Psoas muscle (tissue), 8 donors: ENCODE measurements at places on chromosomes 7 and 10.

DNA sequence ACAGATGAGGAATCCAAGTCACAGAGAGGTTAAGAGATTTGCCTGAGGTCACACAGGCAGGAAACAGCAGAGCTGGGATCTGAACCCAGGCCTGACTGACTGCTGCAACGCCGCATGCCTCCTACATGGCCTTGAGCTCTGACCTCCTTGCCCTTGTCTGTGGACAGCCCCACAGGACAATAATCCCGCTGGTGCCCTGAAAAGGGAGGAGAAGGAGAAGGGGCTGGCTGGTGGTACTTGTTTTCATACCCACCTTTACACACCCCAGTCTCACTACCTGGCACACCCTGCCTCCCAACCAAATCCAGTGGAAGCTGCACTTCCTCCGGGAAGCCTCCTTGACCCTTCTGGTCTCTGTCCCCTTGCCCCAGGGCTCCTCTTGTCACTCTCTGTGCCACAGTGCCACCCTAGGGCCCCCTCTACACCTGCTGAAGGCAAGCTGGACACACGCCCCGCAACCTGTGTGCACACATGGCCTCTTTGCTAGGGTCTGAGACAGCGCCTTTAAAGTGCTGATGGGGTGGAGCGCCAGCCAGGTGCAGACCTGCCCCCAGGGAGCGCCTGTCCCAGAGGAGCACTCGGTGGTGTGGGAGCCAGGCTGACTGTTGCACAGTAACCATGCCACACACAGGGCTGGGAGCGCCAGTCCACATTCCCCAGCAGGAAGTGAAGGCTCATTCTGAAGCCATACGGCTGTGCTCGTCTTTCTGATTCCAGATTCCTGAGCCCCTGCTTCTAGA is 38.6 kb downstream of the ZCCHC24 start:
- no peak for DNase-seq

DNA sequence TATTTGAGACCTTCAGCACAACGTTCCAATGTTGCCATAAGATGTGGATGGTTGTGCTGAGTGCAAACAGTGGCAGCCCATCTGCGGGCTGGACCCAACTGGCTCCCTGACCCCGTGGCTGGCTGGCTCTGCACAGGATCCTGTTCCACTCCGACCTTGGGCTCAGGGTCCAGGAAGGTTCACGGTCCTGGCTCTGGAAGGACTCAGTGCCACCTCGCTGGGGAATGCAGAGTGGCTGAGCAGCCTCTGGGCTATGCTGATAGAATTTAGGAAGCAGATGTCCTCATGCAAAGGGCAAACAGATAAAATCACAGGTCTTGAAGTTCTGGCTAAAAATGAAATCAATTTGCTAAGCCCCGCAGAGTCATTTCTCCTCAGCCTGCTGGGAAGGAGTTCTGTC is 171.6 kb downstream of the PIP4K2A start:
- DNase-seq: no peak

GRCh38 chr7:47482013-47482875 is 99.7 kb downstream of the TNS3 start:
- DNase-seq: no peak

GRCh38 chr7:134827889-134828288 is 48.5 kb downstream of the CALD1 start:
- DNase-seq: no peak

DNA sequence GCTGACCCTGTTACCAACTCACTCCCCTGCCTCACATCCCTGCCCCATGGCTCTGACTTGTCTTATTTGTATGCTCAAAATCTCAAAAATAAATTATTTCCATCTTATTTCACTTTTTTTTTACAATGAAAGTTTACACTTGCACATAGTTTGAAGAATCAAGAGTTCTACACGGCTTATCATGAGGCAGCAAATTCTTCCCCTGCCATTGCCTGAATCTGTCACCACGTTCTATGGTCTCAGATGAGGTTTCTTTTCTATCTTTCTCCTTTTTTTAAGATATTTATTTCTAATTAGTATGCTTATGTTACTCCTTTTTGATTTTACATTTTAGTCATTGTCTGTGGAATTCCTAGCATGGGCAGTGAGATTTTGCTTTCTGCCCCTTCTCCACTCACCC is 28.4 kb downstream of the ARHGAP22 start:
- no peak for DNase-seq

- DNase-seq: peak; percentile 9
Observed at GRCh38 chr7:145106001-145106400, 270.1 kb upstream of the TPK1 start.

- no peak for DNase-seq
Observed at GRCh38 chr7:142790555-142790954, 19.8 kb downstream of the PRSS2 start.

- DNase-seq: no peak
Observed at GRCh38 chr7:25619381-25619780, 391.1 kb upstream of the NPVF start.

GRCh38 chr7:144531181-144531580 is 127.7 kb upstream of the NOBOX start:
- no peak for DNase-seq

DNA sequence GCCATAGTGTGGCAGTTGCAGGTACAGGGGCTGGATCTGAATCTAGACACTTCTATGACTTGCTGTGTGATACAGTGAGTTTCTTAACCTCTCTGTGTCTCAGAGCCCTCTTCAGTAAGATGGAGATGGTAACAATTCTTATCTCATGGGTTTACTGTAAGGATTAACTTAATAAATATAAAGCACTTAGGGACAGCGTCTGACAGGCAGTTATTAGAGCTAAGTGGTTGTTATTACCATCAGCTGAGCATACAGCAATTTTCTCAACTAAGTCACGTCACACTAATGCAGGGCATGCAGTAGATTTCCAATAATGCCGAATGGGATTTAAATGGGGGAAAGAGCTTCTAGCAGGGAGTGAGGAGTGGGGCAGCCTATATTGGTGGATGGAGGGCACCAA is 162.6 kb downstream of the SH2D4B start:
- no peak for DNase-seq

DNA sequence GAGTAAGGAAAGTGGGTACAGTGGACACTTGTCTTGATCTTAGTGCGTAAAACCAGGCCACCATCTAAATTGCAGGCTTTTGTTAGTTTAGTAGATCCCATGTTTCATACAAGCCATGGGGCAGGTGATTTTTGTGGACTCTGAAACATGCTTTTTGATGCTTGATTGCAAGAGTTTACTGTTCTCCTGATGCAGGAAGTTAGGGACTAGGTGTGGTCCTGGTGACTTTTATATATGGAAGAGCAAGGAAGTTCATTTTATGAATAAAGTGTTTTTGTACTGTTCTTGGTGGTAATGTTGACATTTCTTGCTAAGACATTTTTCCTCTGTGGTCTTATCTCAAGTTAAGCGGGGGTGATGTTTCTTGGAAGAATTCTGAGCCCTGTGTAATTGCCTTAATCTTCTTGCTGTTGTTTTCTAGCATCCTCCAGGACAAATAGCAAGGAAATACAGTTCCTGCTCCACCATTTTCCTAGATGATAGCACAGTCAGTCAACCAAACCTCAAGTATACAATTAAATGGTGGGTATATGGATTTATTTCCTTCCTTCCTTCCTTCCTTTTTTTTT is 89.0 kb upstream of the GJD4 start:
- no peak for DNase-seq

DNA sequence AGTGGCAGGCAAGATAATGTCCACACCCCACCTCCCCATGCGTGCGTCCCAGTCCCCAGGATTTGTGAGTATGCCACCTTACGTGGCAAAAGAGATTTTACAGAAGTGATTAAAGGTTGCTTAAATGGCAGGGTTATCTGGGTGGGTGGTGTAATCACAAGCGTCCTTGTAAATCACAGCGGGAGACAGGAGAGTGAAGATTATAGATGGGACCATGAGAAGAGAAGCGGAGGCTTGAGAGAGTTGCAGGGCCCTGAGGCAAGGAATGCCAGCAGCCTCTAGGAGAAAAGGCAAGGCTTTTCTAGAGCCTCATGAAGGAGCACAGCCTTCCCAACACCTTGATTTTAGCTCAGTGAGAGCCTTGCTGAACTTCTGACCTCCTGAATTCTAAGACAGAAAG is 10.2 kb downstream of the ZRANB1 start:
- DNase-seq: no peak

DNA sequence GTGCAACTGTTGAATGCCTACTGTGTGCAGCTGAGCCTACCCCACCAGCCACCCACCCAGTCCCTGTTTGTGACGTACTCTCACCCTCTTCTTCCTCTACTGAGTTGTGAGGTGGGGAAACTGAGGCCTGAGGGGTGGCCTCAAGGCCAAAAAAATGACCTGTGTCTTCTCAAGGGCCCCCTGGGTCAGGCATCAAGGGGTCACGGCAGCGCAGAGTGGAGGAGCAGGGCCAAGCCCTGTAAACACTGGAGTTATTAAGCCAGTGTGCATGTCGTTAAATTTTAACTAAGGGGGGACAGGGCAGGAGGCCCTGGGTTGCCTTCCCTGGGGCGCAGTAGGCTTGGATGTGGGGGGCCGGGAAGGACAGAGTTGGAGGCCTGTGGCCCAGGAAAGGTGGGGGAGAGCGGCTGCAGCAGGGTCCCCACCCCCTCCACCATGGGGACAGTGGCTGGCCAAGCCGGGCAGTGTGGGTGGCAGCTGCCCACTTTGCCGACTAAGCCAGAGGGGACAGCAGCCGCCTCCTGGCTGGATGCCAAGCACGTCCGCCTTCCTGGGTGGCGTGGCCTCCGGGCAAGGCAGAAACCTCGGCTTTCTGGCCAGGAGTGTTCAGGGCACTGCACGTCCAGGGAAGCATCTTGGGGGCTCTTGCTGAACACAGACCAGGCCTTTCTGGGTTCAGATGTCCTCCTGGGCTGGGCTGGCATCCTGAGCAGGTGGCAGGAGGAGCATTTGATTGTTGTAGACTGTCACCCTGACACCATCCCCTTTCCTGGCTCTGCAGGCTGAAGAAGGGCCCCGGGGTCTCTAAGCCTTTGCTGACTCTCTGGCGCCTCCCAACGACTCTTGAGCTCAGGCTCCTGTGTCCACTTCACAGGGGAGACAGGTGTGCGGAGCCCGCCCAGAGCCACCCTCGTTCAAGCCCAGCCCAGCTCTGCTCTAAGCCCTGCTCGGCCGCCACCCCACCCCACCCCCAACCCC is 1.9 kb downstream of the SLC29A4 start:
- no peak for DNase-seq

GRCh38 chr7:144118341-144118740 is 4.6 kb upstream of the OR2A14 start:
- DNase-seq: no peak

- peak; percentile 20 for DNase-seq
Observed at GRCh38 chr10:102465466-102465865, 14.1 kb upstream of the C10orf95 start.

DNA sequence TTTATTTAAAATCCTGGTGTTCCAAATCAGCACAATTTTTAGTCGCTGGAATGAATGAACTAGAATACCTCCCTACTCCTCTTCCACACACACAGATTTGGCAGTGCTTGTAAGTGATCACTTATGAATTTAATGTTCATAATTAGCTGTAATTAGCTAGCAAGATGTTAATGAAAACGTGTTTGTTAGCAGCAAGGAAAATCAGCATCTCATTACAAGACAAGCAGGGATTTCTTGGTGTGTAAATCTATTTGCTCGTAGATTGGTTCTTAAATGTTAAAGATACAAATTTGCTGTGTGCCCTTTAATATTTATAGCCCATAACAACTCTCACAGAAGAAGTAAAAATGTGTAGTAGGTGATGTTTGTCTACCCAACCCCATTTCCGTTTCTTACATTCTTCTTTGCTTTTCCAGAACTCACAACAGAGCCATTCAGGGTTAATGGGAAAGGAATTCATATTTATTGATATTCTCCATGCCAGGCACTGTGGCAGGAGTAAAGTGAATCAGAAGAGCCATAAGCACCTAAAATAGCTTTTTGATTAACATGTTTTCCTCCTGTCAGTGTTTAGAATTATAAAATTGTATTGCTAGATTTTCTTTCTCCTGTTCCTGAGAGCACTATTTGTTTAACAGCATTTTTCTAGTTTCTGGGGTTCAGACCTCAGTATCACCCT is 49.6 kb downstream of the SEMA3C start:
- no peak for DNase-seq

GRCh38 chr10:101766306-101766705 is 9.6 kb downstream of the FGF8 start:
- DNase-seq: no peak

- no peak for DNase-seq
Observed at GRCh38 chr10:17077346-17077781, 52.2 kb downstream of the CUBN start.

GRCh38 chr10:14609178-14609577 is 165.5 kb downstream of the FAM107B start:
- DNase-seq: no peak

DNA sequence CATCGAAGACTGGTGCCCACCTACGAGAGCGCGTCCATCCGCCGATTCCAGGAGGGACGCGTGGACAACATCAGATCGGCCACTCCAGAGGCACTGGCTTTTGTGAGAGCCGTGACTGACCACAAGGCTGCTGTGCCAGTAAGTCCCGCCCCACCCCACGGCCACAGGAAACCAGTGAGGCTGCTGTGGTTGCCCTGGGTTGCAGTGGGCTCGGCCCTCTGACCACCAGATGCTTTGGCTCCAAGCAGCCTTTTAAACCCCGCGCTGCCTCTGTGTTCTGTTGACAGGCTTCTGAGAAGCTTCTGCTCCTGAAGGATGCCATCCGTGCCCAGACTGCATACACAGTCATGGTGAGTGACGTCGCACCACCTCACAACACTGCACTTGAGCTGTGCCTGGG is 24.4 kb upstream of the C10orf53 start:
- no peak for DNase-seq

- DNase-seq: no peak
Observed at GRCh38 chr7:87029078-87029477, 30.4 kb downstream of the ELAPOR2 start.

- DNase-seq: no peak
Observed at GRCh38 chr10:24694086-24694485, 29.6 kb downstream of the ARHGAP21 start.

DNA sequence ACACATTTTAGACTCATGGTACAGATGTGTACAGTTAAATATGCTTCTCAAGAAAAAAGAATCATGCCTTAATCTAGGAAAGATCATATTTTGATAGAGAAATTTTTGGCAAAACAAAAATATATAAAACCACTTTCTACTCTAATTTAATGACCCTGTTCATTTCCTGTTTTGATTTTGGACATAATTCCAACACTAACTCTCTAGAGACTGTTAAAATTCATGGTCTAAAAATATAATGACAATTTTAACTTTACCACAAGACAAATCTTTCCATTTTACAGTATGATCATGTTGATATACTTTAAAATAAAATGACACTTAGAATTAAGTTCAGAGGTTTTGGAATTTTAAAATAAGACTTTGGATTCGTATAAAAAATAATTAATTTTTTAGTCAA is 45.2 kb downstream of the PRKG1 start:
- no peak for DNase-seq

GRCh38 chr10:116913695-116914094 is 64.4 kb downstream of the ENO4 start:
- DNase-seq: no peak
